GM19239 (cell line): ENCODE measurements at places on chromosomes 1 and 21.

GRCh38 chr21:32056791-32057190 lies 184.0 kb downstream of the HUNK start:
- DNase-seq = no peak

GRCh38 chr1:59163268-59164092 lies 133.4 kb upstream of the FGGY start:
- no peak for DNase-seq

- no peak for DNase-seq
Measured at GRCh38 chr1:28190996-28191645, 14.6 kb upstream of the PTAFR start.

DNA sequence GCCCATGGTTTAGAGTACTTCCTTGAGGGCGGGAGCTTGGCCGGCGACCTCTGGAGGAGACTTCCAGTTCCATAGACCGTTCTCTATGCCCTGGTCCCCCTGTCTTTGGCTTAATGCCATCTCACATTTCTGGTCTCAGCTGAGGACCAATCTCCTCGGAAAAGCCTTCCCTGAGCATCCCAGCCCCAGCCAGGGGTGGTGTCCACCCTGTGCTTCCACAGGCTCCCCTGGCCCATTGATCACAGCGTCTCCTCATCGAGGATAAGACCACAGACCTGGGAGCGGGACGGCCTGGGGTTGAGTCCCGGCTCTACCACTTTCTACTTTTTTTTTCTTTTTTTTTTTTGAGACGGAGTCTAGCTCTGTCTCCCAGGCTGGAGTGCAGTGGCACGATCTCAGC lies 14.5 kb downstream of the WNT4 start:
- no peak for DNase-seq

DNA sequence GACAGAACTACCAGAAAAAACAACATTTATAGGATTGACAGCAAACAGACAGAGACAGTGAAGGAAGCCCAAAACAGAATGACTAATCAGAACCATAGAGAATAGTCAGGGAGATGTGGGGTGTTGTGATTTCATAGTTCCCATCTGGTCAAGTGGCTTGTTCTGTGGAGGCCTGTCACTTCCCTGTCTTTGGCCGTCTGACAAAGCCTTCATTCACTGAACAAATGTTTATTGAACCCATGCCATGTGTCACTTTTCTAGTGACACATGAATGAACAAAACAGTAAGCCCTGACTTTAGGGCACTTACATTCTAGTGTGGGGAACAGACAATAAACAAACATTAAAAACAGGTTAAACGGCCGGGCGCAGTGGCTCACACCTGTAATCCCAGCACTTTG lies 3.2 kb upstream of the SRRM1 start:
- no peak for DNase-seq

- no peak for DNase-seq
Measured at GRCh38 chr21:34553151-34553952, 41.3 kb upstream of the KCNE1 start.

DNA sequence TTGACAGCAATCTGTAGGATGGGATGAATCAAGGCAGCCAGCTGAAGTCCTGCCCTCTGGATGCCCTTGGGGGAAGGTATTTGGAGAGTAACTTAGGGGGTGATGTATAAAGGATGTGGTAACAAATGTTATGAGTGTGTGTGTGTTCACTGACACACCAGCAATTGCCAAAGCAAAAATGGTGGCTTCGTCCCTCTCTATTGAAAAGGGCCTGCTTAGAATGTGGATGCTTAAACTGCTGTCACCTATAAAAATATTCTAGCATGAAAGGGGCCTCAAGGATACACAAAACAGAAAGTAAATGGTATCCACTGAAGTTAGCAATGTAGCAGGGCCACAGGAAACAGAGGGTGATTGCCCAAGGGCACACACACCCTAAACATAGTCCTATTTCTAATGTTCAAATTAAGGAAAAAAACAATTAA lies 15.1 kb upstream of the AIM2 start:
- no peak for DNase-seq

- no peak for DNase-seq
Measured at GRCh38 chr1:20399196-20399595, 86.8 kb downstream of the CAMK2N1 start.

DNA sequence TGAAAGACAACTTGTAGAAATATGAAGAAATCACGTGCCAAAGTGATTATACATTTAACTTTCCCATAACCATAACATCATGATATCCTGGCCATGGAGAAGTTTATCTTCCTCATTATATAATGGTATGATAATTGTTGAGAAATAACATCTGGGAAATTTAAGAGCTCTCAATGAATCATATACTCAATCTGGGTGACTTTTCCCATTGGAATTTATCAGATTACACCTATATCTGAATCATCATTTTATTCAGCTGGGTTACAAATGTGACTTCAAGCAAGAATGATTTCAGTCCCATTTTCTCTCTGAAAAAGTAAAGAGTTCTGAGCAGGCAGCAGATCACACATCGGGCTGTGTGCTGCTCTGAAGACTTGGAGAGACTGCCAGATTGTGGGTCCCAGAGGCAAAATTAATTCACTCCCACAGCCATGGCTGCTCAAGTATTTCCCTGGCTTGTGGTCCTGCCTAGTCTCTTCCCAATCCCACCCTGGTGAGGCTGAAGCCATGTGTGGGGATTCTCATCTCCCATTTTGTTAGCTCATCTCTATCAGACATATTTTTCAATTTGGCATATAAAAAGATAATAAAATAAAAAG lies 278.0 kb downstream of the MRPL39 start:
- DNase-seq = no peak

DNA sequence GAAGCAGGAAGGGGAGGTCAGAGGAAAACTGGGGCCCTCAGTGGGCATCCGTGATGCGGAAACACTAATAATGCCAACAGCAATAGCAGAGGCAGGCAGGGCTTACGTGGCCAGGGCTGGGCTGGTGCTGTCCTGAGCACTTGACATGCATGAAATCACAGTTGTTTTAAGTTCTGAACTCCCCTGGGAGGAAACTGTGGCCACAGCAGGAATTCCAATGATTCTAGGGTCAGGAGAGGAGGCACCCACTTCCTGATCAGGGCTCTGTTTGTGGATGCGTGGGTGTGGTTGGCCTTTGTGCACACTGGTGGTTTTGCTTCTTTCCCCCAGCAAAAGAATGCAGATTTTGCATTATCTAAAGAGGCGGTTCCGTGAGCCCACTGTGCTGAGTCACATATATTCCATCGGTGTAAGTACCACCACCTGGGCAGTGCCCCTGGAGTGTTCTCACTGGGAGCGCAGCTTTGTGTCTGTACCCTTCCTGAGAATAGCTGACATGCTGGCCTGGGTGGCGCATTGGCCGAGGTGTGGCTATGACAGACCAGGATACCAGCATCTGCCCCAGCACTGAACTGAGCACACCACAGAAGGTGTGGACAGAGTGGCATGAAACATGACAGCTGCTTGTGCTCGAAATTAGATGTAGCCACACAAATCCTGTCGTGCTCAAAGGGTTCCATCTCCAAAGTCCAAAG lies 71.0 kb downstream of the PDE9A start:
- DNase-seq = no peak

GRCh38 chr1:246831543-246831942 lies 100.2 kb downstream of the AHCTF1 start:
- DNase-seq = no peak

GRCh38 chr1:234604495-234605398 lies 5.2 kb downstream of the IRF2BP2 start:
- no peak for DNase-seq

GRCh38 chr1:197924516-197925123 lies 7.4 kb downstream of the LHX9 start:
- DNase-seq = no peak

DNA sequence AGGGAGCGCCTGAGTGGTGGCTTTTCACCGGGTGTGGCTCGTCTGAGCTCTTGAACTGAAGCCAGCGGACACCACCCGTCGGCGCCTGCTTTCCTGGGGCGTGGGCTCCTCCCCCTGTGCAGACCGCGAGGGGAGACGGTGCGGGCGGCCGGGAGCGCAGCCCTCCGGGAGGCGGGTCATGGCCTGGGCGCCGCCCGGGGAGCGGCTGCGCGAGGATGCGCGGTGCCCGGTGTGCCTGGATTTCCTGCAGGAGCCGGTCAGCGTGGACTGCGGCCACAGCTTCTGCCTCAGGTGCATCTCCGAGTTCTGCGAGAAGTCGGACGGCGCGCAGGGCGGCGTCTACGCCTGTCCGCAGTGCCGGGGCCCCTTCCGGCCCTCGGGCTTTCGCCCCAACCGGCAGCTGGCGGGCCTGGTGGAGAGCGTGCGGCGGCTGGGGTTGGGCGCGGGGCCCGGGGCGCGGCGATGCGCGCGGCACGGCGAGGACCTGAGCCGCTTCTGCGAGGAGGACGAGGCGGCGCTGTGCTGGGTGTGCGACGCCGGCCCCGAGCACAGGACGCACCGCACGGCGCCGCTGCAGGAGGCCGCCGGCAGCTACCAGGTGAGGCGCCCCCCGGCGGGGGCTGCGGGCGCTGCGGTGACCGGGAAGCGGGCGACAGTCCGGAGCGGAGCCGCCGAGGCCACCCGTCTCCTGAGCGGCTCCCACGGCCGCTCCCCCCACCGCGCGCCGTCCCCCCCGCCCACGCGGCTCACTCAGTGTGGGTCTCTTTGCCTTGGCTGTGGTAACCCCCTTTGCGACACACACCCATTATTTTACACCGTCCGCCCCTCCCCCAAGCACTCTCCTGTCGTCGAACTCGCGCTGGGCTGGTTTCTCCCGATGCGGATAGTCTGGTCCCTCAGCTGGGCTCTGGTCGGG lies at the start of gene TRIM58:
Gene TRIM58 (plus strand): TSS at position 119 of the 916 bp plus-strand sequence. CDS start 60 bp downstream, at position 179.
- DNase-seq = no peak

GRCh38 chr1:43366601-43367025 lies 1.2 kb downstream of the ELOVL1 start:
- no peak for DNase-seq

DNA sequence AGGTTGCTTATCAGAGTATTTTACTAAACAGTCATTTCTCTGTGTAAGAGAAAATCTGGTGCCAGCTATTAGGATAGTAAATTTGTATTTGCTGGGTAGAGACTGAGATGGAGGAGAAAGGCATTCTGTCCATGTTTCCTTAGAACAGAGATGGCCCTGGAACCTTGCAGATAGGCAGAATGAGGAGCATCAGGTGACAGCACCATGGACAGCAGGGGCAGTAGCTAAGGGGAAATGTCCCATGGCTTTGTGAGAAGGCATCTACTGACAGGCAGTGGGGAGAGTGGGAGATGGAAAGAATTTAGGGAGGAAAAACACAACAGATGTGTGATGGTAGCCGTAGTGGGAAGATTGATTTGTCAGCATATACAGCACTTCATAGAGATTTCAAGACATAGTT lies 105.0 kb downstream of the PRRX1 start:
- no peak for DNase-seq

- DNase-seq = no peak
Measured at GRCh38 chr1:232184561-232185530, 445.1 kb downstream of the SIPA1L2 start.

DNA sequence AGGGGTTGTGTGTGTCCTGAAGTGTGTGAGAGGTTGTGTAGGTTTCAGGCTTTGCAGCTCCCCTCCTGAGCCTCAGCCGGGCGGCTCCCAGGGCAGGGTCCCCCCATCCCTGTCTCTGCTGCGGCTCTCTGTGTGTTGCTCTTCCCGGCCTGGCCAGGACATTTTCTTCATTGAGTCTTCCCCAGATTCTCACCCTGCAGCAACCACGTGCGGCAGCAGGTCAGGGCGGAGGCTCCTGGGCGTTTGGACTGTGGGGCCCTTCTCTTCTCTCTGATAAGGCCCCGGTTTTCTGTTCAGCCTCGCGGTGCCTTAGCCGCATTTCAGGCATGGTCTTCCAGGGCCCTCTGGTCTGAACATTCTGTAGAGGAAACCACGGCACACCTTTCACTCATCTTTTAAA lies 1.8 kb upstream of the TCP10L start:
- DNase-seq = no peak
